ENCODE measurements at places on chromosomes 7 and 10.

DNA sequence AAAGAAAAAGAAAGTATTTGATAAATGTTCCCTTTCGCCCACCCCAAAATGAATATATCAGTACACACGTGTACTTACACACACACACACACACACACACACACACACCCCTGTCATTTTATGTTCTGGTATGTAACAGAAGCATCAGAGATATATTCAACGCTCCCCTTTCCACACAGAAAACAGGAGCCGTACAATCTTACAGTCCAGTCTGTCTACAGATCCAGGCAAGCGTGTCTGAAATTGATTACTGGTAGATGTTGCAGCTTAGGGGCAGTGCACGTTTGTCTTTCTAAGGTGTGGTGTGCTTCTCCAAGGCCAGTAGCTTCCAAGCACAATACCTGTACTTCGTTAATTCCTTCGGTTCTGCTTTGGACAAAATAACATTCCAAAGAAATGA lies 143.7 kb upstream of the RNF32 start:
- no peak for DNase-seq

GRCh38 chr7:27943241-27943640 lies 203.3 kb downstream of the TAX1BP1 start:
- DNase-seq = no peak

DNA sequence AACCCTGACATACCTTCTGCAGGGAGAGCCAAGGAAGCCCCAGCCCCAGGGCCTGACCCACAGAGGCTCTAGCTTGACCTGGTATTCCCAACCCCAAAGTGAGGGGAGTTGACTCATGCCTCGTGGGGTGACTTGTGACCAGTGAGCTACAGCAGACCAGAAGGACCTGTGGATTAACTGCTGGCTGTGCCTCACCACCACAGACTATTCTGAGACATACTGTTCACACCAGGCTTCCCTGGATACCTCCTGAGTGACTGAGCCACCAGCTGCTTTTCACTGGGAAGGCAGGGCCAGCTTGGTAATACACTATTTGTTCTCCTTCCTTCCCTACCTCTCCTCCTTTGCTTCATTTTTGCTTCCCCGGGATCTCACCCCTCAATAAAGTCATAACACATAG lies 7.3 kb downstream of the PLXNA4 start:
- no peak for DNase-seq

- no peak for DNase-seq
Observed at GRCh38 chr7:26531926-26532325, 240.3 kb downstream of the SNX10 start.

GRCh38 chr7:7119729-7120128 lies 62.6 kb upstream of the C1GALT1 start:
- no peak for DNase-seq

DNA sequence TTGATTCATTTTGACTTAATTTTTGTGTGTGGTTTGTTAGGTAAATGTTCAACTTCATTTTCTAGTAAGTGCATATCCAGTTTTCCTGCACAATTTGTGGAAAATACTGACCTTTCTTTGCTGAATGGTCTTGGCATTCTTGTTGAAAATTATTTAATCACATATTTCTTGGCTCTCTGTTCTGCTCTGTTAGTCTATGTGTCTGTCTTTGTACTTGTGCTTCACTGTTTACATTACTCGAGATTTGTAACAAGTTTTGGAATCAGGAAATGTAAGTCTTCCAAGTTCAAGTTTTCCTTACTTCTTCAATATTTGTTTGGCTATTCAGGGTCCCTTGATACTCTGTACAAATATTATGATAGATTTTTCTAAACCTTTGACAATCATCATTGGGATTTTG lies 838.2 kb upstream of the POM121L12 start:
- no peak for DNase-seq

GRCh38 chr7:135930565-135931461 lies 46.3 kb downstream of the MTPN start:
- DNase-seq = no peak

DNA sequence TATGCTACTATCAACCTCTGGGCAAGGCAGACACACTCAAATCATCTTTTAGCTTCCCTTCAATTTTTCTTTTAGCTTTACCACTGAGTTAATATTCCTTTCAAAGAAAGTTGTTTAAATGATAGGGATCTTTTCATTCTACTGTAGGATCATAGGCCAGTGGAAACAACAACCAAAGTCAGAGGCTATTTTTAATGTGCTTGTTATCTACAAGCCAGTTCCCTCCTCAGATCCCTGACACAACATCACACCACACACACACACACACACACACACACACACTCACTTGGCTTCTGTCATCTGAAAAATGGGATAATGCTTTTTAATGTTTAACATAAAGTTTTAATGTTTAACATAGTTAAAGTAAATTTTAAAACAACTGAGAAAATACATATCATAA lies 106.7 kb upstream of the CAV2 start:
- no peak for DNase-seq

GRCh38 chr7:148212731-148213130 lies 377.8 kb upstream of the C7orf33 start:
- no peak for DNase-seq

- DNase-seq = no peak
Observed at GRCh38 chr7:107079212-107079940, 34.9 kb downstream of the PRKAR2B start.

GRCh38 chr7:134179036-134180011 lies 52.2 kb downstream of the LRGUK start:
- DNase-seq = no peak

DNA sequence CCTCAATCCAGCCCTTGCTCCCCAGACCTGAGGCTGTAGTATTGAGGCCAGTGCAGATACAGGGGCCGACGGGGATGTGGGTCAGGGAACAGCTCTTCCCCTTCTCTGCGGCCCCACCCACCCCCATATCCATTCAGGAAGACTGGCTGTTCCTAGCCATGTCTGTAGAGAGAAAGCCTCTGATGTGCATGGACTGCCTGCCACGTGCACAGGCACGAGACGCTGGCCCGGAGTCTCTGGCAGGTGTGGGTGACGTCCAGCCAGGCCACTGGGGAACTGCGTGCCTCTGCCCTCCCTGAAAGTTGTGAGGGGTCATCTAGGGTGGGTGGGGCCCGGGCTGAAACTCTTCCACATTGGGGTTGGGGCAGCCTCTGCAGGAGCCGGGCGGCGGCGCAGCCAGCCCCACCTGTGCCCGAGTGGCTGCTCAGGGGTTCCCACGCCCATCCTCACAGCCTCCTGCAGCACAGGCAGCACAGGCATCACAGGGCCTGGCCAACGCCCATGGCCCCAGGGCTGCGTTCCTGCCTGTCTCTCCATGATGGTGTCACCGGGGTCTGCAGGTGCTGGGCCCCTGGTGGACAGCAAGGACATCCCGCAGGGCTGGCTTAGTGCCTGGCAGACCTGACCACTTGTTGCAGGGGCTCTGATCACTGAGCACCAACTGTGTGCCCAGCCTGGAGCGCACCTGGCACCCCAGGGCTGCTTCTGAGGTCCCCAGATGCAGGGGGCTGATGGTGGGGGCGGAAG lies 27.5 kb downstream of the MICALL2 start:
- no peak for DNase-seq
